ENCODE measurements at places on chromosomes 2 and 18.

DNA sequence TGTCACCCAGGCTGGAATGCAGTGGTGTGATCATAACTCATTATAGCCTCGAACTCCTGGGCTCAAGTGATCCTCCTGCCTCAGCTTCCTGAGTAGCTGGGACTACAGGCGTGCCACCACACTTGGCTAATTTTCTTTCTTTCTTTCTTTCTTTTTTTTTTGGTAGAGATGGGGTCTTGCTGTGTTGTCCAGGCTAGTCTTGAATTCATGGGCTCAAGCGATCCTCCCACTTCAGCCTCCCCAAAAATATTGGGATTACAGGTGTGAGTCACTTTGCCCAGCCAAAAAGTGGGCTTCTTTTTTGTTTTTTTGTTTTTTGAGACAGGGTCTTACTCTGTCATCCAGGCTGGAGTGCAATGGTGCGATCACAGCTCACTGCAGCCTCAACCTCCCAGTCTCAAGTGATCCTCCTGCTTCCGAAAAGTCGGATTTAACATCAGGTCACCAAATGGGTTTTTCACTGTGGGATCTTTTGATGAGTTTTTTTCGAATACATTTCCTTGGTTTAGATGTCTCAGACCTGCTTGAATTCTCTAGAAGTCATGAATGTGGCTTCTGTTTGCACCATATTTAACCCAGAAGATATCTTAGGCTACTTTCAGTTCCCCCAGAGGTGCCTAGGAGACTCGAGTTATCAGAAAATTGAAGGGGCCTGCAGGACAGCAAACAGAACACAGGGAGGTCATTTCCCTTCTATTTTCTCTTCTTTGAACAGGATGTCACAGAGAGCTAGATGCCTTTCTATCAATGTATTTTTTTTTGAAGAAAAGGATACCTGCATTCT lies 8.9 kb downstream of the RAB31 start:
- no peak for DNase-seq

- no peak for DNase-seq
These were observed 630.8 kb upstream of the PIK3C3 start for GRCh38 chr18:41324020-41324791.

DNA sequence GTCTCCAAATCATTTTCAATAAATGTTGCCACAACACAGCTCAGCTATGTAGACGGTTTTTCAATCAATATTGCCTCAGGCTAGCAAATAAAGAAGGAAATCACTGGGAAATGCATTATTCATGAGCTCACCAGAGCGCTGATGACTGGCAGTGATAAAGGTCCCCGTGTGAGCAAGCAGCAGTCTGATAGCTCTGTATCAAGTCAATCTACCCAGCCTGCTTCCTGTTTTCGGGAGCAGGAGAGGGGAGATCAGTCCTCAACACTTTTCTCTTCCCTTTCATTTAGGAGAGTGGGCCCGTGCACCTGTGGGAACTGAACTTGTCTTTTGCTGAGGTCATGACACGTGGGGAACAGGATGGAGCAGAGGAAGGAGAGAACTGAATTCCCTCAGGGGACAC lies 253.9 kb upstream of the SIX2 start:
- DNase-seq = no peak

GRCh38 chr2:18369760-18370159 lies 190.7 kb downstream of the RDH14 start:
- DNase-seq = no peak

GRCh38 chr2:122019724-122020123 lies 264.3 kb downstream of the TSN start:
- DNase-seq = no peak
